ENCODE measurements at places on chromosomes 5 and 9. TPM values are rescaled to one million over a fixed set of nuclear protein-coding genes. Genes with fewer than 3 reads are reported as not detected.

The GLDC gene
- total RNA-seq, result 14.9 TPM

The GPRIN1 gene
- total RNA-seq, result 9.3 TPM

The TXNDC8 gene
- total RNA-seq, result not detected

The GABRA6 gene
- total RNA-seq, result not detected

The SPINK7 gene
- not detected for total RNA-seq

The SLC6A18 gene
- total RNA-seq, result not detected

The IFNA10 gene
- total RNA-seq, result not detected

The MOB3B gene
- 12.6 TPM for total RNA-seq

The SPINK13 gene
- 0.31 TPM for total RNA-seq

The SHOC1 gene
- 0.02 TPM for total RNA-seq

The ANKRD31 gene
- 0.06 TPM for total RNA-seq

The NAIF1 gene
- total RNA-seq, result 8.2 TPM

The OR13F1 gene
- not detected for total RNA-seq

The DOK3 gene
- total RNA-seq, result 3.9 TPM

The IFNB1 gene
- not detected for total RNA-seq

The FREM1 gene
- not detected for total RNA-seq
